GM19239 (cell line): ENCODE measurements at places on chromosomes 2 and 18.

- no peak for DNase-seq
Observed at GRCh38 chr2:239905306-239905705, 119.8 kb downstream of the NDUFA10 start.

DNA sequence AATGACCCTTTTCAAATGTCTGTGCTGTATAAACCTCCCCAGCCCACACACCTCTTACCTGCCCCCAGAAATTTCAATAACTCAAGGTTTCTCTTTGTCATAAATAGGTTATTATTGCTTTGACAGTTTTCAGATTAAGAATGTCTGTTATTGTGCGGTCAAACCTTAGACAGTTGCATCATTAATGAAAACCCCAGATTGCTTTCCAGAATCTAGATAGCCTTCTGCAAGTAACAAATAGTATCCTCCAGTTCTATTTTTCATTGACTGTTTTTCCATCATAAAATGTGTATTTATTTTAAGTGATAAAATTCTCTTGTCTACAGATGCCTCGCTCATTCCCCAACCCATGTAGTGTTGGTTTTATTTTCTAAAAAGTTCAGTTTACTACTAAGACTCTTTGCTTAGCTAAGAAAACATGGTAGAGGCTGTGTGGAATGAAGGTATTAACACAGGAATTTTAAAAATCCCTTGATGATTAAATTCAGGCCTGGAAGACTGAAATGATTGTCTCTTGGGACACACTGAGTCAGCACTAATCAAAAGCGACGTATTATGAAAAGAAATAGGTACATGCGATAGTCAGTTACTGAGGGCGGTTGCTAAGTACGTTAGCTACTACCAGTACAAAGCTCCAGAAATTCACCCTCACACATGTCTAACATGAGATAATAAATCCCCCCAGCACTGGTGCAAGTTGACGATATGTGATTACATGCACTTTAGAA, 38.4 kb upstream of the ITGAV start:
- DNase-seq: no peak

GRCh38 chr2:41909584-41909983, 138.2 kb upstream of the PKDCC start:
- DNase-seq: no peak

GRCh38 chr2:159531475-159531874, 84.9 kb downstream of the BAZ2B start:
- DNase-seq: no peak

- DNase-seq: no peak
Observed at GRCh38 chr2:74005786-74006185, 21.1 kb downstream of the TET3 start.

GRCh38 chr2:27085673-27086089, 891 bp upstream of the KHK start:
- no peak for DNase-seq

DNA sequence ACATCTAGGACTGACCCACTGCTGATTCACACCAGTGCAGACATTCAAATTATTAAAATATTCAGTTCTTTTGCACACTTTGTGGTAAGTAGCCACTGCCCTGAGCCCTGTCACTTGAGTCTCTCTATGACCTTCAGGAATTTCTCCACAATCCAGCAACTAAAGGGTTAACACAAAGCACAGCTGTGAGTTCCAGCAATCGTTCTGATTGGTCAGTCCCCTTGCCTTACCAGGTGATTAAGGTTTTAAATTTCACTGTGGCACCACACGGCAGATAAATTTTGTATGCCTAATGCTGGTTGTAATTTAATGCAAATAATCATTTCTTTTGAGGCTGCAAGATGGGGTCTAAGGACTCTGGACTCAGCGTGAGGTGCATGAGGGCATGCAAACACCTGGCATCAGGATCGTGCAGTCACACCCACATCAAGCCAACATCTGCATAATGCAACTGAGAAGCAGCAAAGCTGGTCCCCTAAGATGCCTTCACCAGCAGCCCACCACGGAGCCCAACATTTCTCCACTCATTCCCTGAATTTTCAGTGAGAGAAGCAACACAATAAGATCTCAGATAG, 36.6 kb downstream of the SLC14A1 start:
- no peak for DNase-seq

DNA sequence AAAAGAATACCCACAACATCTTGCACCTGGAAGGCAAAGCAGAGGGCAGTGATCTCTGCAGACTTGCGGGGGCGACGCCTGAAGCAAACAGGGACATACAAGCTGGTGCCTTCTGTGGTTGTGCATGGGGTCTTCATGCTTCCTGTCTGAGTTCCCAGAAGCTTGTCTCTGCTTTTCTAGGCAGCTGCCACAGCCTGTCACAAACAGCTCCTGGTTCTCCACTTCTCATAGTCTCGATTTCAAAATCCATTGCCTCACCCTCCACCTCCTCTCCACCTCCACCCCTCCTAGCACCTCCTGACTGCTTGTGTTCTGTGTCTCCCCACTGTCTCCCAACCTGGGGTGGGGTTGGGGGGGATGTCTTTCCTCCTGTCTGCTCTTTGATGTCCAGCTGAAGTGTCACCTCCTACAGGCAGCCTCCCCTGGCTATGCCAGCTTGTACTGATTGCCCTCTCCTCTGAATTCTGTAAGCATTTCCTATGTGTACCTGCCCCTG, 1.7 kb upstream of the PROC start:
- no peak for DNase-seq

DNA sequence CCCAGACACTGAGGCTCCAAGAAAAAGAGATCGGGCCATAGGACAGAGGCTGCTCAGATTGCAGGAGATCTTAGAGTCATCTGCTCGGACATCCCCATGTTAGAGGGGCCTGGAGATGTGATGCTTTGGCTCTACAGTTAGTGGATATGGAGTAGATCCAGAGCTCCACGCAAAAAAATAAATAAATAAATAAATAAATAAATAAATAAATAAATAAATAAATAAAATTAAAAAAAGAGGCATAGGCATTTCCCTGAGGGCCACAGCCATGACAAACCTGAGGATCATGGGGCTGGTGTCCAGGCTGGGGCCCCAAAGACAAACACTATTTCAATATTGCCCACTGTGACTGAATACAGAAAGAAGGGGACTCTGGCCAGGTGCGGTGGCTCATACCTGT, 85.5 kb downstream of the PLB1 start:
- no peak for DNase-seq

DNA sequence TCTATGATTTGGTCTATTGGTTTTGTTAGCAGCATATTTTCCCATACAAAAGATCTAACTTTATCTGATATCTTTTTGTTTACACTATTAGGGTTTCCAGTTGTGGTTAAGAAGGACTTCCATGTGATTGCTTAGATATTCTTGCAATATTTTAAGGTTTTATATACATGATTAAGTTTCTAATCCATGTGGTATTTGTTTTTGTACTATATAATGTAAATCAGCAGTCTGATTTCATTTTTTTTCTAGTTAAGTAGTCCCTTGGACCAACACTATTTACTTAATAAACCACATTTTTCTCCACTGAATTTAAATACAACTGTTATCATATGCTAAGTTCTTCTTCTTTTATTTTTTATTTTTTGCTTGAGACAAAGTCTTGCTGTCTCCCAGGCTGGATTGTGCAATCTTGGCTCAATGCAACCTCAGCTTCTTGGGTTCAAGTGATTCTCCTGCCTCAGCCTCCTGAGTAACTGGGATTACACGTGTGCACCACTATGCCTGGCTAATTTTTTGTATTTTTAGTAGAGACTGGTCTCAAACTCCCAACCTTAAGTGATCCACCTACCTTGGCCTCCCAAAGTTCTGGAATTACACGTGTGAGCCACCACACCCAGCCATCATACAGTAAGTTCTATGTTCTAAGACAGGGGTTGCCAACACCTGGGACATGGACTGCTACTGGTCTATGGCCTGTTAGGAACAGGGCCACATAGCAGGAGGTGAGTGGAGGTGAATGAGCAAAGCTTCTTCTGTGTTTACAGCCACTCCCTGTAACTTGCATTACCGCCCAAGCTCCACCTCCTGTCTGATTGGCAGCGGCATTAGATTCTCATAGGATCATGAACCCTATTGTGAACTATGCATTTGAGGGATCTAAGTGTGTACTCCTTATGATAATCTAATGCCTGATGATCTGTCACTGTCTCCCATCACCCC, 58.5 kb upstream of the RAB27B start:
- no peak for DNase-seq

GRCh38 chr2:13335862-13336535, 619.3 kb downstream of the TRIB2 start:
- DNase-seq: no peak

GRCh38 chr2:231612109-231612455, 19.4 kb downstream of the TEX44 start:
- no peak for DNase-seq

DNA sequence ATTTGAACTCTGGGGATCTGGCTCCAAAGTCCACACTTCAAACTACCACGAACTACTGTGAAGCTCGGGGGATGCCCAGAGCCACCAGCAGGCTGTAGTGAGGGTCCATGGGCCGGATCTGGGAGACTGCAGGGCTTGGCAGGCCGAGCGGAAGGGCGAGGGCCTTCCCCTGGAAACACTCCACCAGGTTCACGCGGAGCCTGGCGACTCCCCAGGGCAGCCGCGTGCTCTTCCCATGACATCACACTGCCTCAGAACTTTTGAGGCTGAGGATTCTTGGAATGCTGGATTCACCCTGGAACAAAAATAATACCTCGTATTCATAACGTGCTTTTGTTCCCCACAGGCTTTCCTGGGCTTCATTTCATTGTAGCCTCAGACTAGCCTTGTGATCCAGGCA, 201.0 kb downstream of the SMAD7 start:
- DNase-seq: no peak

DNA sequence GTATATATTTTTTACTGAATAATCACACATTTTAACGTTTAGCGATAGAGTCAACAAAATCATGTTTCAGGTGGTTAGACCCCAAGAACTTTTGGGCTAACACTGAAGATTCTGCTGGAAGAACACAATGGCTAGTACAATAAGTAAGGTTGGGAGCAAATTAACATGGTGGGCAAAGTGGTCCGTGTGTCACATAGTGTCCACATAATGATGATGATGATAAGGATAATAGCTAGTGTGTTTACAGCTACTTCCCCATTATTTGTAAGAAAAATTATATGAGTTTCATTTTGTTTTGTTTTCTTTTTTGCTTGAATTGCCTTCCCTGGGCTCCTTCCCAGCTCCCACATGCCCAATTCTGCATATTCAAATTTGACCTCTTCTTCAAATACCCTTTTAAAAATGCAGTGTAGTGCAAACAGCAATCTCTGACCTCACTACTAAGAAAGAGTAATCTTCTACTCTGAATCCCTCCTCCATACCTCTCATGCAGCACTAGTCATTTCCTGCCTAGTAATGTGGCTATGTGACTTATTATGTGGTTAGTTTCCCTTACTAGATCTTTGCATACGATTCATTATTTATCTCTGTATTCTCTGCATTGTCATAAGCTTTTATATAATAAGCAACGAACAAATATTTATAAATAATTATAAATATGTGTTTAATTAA, 16.9 kb upstream of the VPS54 start:
- no peak for DNase-seq

GRCh38 chr2:240790370-240791220, 29.4 kb downstream of the KIF1A start:
- no peak for DNase-seq

DNA sequence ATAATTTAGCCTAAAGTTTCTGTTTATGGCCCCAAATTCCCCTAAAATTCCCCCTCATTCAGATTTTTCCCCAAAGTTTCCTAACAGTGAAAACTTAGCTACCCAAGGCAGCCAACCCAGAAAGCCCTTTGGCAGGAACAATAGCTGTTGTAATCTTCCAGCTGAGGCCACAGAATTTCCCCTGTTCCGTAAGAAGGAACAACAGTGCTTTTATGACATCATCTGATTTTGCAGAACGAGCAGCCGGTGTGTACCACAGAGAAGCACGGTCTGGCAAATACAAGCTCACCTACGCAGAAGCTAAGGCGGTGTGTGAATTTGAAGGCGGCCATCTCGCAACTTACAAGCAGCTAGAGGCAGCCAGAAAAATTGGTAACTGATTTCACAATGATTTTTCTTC, 6.3 kb downstream of the TNFAIP6 start:
- no peak for DNase-seq

DNA sequence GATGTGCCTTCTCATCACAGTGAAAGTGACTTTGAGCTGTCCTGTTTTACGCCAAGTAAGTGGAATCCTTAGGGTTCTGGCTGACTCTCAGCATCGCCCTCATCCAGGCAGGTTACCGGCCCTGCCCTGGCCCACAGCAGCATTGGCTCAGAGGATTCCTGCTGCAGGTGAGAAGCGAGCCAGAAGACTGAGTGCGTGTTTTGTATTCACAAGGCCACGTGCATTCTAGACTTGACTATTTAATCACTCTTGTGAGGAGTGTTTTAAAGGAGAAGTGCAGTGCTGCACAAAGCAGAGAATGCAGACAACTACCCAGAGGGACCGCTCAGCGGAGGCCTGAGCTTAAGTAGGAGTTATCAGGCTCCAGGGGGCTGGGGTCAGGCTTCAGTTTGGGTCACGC, 48.3 kb downstream of the LAMA3 start:
- no peak for DNase-seq

- DNase-seq: no peak
Observed at GRCh38 chr2:47035615-47036488, 119.3 kb downstream of the STPG4 start.

DNA sequence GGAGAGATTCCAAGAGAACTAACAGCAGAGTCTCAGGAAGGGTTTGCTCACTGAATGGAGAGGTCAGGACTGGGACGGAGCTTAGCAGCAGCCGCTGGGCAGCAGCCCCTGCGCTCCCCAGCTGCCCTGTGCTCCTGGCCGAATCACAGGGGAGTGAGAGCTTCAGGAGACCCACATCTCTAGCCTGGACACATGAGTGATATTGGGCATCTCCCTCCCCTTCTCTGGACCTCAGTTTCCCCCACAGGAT, 511 bp downstream of the MATN3 start:
- DNase-seq: no peak

- no peak for DNase-seq
Observed at GRCh38 chr2:171404719-171405118, 29.1 kb downstream of the METTL8 start.

DNA sequence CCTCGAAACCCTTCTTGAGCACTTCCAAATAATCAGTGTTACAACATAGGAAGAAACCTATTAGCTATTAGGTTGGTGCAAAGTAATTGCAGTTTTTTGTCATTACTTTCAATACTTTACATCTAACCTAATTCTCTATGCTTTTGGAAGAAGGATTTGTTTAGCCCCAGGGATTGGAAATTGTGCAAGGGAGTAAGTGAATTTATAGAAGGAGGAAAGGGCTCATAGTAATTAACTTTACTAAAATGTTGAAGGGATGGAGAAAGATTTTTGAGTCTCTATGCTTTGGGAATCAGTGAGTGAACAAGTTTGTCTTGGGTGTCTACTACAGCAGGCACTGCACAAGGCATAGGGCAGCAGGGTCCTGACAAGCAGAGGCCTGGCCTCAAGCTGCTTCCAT, 261.1 kb downstream of the EN1 start:
- DNase-seq: no peak

DNA sequence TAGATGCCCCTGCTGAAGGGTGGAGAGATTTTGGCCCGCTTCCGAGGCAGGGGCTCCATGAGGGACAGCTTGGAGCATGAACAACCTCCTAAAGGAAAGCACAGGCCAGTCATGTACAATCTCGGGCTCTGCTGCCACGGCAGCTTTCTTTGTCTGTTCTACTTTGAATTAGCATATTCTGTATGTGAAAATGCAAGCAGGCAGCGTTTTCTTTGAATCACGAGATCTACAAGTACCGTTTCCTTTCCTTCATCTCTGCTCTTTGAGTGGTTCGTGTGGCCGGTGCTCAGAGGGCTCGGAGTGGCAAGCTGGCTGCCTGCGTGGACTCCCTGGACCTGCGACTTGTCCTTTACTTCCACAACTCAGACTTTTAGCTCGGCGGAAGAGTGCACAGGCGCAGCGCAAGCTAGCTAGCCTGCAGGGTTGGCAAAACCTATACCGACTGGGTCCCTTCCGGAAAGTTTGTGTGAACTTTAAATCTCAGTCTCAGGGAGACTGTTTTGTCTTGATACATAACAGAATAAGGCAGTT, 6.9 kb downstream of the TWIST2 start:
- no peak for DNase-seq
